ENCODE measurements at places on chromosomes 11 and 22.

- DNase-seq = no peak
These were observed 62.2 kb upstream of the KCNQ1OT1 start for GRCh38 chr11:2762031-2762380.

GRCh38 chr11:117877120-117877784, 794 bp upstream of the FXYD6 start:
- DNase-seq = no peak

DNA sequence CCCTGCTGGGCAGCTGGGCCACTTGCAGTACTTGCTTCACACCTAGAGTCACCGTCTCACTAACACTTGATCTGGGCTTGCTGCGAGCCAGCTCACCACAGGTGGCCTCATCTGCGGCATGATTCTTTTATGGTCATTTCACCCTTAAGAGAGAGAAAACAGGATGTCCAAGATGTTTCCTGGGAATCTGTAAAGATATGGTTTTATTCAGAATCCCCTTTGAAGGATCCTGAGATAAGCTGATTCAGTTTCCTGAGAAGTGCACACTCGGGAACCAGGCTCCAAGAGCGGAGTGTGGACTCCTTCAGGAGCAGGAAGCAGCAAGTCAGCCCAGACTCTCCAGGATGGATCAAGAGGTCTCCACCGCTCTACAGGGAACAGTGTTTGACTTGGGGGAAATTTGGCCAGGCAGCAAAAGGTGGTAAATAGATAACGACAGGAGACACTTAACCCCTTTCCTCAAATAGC, 21.8 kb upstream of the TP53AIP1 start:
- no peak for DNase-seq

DNA sequence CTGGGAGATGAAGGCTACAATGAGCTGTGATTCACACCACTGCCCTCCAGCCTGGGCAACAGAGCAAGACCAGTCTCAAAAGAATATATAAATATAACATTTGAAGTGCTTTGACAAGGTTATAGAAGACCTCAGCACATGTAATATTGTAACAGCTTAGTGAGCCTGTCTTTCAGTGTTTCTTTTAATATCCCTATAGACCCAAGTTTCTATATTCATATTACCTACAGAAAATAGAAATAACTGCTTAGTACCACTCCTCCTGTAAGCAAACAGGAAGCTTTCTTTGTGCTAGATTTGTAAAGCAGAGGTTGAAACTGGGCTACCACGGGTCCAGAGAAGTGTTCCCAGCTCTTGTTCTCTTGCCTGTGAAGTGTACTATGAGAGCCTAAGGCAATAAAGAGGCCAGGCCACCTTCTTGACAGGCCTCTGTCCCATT, 68.2 kb downstream of the PPP2R1B start:
- no peak for DNase-seq

DNA sequence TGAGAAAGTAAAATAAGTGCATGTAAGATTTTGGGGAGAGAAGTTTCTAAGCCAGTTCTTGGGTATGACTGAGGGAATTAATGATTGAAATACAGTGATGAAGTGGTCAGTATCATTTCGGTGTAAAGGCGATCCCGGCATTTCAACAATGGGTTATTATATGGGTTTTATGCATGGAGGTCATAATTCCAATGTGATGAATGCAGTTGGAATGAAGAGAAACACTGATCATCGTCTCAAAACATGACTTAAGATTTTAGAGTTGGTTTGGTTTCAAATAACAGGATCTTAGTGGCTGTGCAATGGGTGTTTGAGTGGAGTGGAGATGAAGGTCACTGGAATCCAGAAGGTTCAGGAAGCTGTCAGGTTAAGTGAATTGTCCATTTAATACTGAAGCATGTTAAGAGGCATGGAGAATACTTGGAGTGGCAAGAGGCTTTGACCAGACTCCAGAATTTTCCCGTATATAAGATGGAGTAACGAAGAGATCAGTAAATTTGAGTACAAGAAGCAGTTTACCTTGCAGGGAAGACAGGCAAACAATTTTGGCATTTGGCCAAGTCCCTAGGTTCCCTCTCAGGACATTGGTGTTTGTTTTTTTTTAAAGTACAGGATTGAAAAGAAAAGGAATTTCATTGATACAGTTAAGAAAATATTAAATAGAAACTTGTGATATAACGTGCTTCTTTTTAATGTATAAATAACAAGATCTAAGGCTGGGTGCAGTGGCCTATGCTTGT, 96.4 kb upstream of the BIRC3 start:
- no peak for DNase-seq

DNA sequence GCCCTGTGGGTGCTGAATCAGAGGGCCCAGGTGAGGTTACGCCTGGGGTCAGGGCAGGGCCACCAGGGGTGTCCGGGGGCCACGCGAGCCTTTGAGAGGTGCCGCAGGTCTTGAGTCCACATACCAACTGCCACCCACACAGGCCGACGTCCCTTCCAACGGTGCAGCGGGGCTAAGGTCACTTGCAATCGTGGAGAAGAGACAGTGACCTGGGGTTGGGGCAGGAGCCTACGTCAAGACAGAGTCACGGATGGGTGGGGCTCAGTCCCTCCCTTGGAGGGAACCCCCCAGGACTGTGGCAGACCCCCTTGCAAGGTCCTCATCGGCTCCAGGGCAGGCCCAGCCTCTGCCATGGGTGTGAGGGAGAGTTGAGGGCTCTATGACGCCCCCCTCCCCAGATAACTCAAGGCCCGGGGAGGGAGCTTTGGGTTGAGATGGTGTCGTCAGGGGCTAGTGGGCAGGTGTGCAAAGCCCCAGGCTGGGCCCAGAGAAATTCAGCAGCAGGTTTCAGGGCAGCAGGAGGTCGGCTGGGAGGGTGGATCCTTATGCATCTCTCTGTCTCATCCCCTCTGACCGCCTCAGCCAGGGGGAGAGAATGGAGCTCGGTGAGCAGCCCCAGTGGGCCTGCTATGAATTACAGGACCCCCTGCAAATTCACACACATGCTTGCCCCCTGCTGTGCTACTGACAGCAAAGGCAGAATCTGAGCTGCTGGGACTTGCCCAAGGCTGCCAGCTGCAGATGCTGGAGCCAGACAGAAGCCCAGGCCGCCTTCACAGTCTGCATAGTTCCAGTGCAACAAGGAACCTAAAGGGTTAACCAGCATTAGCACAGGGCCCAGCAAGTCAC, 60.0 kb downstream of the MYEOV start:
- no peak for DNase-seq

GRCh38 chr11:120830085-120830620, 193.7 kb upstream of the TBCEL start:
- no peak for DNase-seq

DNA sequence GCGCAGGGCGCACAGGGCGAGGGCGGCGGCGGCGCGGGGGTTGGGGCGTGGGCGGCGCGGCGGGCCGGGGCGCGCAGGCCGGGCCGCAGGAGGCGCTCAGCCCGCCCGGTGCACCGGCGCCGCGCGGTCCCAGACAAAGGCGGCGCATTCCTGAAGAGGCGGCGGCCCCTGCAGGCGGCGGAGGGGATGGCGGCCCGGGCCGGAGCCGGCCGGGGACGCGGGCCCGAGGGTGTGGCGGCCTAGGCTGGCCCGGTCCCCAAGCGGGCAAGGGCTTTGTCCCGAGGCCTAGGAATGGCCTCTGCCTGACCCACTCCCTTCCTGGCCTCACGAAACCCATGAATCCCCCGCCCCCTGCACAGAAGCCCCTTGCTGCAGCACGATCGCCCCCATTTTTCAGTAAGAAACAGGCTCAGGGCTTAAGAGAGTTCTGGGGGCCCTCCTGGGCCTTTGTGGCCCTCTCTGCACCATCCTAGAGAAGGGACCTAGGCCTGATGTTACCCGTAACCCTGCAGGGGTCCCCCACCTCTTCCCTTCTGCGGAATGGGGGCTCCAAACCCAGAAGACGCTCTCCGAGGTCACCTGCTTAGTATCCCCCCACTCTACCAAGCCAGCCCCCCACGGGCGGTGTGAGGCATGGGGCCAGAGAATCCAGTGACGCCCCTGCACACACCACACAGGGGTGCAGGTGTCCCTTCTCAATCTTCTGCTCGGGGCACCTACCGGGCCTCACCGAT, at the start of gene RTN4R:
RTN4R (minus strand) TSS at position 40 of the 734 bp plus-strand sequence. CDS start 226 bp downstream, outside the sequence.
- no peak for DNase-seq

- DNase-seq = no peak
These were observed 9.7 kb downstream of the USP2 start for GRCh38 chr11:119371778-119372182.

DNA sequence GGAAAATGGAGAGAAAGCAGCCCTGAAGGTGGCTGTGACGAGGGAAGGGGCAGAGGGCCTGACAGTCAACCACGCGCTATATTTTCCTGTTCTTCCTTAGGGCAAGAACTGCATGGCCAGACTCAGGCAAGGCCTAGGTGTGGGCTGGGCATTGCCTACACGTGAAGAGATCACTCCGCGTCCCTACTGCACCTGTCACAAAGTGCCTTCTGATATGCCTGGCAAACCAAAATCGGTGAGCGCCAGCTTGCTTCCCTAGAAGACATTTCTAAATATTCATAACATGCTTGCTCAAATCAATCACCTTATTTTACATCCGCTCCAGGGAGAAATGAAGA, 6.3 kb downstream of the TMEM121B start:
- DNase-seq = no peak

DNA sequence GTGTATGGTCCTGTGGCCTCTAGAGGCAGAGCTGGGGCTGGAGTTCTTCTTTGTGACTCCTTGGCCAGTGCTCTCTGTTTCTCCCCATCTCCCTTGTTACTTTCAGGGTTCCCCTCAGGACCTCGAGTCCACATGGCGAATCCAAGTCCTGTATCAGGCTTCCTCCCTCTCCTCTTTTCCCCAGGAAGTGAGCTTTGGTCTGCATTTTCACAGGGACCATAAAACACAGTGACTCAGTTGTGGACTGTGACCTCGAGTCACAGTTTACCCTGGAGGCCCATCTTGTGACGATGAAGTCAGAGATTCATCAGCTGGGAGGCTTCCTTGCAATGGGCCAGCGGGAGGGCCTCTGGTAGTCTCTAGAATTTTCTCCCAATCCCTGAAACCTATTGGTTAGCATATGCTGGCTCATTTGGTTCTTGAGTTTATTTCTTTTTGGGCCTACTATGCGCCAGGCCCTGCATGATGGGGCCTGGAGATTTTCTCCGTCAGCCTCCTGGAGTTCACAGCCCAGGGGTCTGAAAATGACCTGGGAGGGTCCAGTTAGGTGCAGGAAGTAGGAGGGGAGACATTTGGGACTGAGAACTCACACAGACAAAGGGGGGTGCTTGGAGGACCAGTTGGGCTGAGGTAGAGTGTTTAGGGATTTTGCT, 100.8 kb downstream of the KIAA1671 start:
- DNase-seq = no peak

DNA sequence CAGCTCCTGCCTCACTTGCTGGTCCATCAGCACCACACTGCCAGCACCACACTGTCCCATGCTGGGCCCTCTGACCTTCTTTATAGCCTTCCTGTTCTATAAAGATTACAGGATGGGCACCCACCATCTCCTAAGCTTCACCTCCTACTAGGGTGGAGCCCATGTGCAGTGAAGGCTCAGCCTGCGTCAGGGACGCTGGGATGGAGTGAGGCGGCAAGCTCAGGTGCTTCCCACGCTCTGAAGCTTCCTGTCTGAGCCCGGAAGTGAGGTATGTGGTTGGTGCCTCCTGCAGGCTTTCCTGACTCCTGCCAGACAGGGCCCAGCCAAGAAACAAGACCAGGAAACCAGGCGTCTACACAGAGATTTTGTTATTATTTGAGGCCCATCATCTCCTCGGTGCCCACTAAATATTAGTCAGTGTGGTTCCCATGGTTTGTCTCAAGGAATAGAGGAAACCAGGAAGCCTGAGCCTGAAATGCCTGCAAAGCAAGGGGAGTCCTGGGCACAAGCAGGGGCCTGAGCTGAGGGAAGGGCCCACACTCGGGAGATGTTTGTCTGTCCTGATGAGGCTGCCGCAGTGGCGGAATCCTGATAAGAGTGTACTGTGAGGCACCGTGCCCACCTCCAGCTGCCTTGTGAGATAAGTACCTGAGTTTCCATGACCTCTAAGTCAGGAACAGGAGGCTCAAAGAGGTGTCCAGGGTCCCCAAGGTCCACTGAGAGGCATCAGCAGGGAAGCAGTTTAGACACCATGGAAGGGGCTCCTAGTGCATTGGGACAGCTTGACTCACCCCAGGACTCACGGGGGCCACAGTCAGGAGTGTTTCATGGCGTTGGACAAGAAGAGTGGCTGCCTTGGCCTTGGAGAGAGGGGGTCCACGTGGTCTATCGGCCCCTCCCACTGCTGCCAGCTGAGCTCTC, 22.0 kb downstream of the RSPH14 start:
- no peak for DNase-seq
